ENCODE measurements at places on chromosomes 5 and 9.
A peak's percentile ranks its signal among the peaks of the same experiment; 100 is the strongest.

GRCh38 chr5:135343413-135343812 lies 55.6 kb downstream of the MACROH2A1 start:
- DNase-seq: no peak

DNA sequence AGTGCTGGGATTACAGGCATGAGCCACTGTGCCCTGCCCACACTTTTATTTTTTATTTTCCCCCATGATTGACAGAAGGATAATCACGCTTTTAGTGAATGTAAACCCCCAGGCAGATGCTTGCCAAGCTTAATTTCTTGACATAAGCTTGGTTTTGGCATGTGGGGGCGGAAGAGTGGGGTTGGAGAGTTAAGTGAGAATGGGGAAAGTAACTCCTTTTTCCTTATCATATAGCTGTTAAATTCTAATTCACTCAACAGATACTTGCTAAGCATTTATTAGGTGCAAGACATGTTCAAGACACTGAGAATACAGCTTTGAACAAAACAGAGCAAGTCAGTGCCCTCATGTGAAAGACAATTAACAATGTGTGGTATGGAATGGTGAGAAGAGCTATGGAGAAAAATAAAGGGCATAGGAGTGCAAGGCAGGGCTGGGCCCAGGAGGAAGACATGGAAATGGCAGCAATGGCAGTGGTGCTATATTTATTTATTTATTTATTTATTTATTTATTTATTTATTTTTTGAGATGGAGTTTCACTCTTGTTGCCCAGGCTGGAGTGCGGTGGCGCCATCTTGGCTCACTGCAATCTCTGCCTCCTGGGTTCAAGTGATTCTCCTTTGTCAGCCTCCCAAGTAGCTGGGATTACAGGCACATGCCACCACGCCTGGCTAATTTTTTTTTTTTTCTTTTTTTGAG lies 2.2 kb downstream of the SLC26A2 start:
- no peak for DNase-seq

DNA sequence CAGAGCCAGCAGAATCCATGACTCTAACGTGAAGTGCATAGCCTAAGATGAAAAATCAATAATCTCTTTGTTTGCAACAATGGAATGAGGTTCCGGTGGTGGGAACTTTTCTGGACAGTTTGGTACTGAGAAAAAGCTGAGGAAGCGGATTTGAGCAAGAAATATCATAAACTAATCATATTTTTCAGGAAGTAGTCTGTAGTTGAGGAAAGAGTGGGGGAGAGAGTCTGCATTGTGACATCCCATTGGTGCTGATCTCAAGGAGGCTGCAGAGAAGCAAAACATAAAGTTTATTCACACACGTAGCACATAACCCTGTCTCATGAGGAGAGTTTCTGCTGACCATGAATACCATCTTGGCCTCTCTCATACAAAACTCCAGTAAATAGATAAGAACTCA lies 15.8 kb upstream of the FCHO2 start:
- no peak for DNase-seq

GRCh38 chr9:13033959-13034693 lies 245.4 kb downstream of the MPDZ start:
- DNase-seq: no peak

DNA sequence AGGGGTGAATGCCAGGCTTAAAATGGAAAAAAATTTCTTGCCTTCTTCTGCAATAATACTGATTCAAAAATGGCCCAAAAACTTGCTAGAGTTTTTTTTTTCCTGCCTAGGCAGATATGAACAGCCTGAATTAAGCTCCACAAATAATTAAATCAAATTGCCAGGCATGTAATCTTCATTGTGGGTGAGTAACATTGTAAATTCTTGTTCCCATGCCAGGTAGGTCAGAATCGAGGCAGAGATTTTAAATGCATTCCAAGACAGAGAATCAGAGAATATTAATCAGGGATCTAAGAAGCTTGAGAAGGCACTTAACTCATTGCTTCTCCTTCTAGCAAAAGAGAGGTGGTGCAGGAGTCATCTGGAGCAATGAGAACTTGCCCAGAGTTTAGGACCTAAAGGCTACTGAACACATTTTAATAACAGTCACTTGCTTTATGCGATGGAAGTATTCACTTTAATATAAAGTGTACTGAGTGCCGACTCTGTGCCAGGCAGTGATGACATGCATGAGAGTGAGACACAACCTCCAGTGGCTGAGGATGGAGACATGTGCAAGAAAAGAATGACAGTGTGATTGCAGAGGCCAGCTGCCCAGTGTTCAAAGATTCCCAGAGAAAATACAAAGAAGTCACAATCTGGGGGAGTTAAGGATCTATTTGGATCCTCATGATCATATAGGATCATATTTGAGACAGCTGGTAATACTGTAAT lies 102.3 kb downstream of the APBA1 start:
- no peak for DNase-seq

DNA sequence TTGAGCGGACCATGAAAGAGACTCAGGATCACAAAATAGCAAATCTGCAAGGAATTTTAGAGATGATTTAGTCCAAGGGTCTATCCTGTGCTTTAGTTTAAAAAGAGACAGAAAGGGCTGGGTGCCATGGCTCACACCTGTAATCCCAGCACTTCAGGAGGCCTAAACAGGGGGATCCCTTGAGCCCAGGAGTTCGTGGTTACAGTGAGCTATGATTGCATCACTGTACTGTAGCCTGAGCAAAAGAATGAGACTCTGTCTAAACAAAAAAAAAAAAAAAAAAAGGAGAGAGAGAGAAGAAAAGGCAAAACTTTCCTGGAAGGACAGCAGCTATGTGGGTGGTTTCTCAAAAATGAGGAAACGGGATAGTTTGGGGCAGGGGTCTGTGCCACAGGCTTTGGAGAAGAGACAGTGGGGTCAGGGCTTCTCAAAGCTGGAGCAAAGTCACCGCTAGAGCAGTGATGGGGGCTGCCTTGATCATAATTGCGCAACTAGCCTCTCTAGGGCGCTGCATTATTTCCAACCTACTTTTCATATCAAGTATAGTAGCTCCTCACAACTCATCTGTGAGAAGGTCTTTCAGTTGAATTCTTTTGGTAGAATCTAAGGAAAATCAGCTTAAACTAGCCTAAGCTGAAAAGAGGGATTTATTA lies 8.5 kb upstream of the ANKH start:
- no peak for DNase-seq

DNA sequence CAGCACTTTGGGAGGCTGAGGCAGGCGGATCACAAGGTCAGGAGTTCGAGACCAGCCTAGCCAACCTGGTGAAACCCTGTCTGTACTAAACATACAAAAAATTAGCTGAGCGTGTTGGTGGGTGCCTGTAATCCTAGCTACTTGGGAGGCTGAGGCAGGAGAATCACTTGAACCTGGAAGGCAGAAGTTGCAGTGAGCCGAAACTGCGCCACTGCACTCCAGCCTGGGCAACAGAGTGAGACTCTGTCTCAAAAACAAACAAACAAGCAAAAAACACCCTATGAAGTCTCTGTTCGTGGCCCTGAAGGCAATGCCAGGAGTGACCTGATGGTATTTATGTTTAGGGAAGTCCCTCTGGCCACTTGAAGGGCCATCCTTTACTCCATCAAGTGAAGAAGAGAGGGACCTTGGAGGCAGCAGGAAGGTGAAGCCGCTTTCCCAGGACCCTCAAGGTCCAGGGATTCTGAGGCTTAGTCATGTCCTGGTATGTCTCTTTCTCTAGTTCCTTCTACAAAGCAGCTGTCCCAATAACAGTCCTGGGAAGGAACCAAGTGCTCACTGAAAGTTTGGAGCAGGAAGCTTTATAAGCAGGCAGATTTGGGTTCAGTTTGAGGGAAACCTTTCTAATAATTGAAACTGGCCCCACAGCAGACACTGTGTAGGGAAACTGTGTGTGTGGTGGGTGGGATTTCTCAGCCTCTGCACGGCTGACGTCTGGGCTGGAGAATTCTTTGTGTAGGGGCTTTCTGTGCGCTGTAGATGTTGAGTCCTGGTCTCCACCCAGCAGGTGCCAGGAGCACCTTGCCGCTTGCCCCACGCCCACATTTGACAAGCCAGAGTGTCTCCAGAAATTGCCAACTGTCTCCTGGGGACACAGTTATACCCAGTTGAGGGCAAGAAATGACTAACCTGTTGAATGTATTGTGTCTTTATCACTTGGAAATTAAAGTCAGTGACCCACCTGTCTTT lies 12.5 kb downstream of the PHF2 start:
- no peak for DNase-seq

DNA sequence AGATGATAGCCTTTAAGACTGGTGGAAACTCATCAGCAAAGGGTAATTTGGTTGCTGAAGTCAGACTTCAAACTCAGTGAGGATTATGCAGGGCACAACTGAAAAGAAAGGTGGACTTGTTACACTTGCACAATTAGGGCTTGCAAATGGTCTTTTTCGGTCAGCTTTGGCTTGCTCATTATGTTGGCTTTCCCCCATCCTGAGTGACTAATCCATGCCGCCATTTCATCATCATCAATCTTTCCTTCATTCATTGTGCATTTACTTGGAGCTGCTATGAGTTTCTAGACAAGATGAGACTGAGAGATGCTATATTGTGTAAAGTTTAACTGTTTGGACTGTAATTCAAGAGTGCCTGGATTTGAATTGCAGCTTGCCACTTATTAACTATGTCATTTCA lies 134.8 kb upstream of the PPP1R2B start:
- no peak for DNase-seq

- DNase-seq: no peak
Observed at GRCh38 chr9:110125207-110125751, 82.7 kb downstream of the C9orf152 start.

- DNase-seq: no peak
Observed at GRCh38 chr9:87510252-87510683, 12.6 kb downstream of the DAPK1 start.

GRCh38 chr5:150036513-150036912 lies 36.0 kb downstream of the HMGXB3 start:
- DNase-seq: no peak

- DNase-seq: no peak
Observed at GRCh38 chr5:138038826-138039225, 5.9 kb upstream of the FAM13B start.

DNA sequence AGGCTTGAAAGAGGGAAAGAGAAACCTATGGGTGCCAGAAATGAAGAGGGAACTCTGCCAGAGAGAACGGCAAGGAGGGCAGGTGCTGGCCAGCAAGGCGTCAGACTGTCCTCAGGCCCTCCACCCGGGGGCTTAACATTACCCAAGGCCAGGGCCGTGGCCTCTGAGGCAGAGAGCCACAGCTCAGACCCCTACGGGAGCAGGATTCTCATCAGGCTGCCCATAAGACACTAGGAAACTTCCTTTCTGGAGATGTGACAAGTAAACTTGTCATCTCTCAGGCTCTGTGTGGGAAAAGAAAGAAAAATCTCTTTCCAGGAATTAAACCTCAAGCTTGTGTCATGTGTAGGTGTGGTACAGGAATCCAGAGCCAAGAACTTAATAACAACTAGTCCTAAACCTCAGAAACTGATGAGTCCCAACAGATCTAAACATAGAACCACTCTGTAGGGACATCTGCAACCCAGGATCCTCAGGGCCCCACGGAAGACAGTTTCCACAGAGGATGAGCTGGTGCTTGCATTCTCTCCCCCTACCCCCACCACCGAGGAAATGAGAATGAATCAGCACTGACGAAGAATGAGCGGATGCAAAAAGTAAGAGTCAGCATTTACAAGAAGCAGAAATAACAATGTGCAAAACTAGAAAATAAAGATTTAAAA lies 74.3 kb downstream of the DCP2 start:
- DNase-seq: no peak

DNA sequence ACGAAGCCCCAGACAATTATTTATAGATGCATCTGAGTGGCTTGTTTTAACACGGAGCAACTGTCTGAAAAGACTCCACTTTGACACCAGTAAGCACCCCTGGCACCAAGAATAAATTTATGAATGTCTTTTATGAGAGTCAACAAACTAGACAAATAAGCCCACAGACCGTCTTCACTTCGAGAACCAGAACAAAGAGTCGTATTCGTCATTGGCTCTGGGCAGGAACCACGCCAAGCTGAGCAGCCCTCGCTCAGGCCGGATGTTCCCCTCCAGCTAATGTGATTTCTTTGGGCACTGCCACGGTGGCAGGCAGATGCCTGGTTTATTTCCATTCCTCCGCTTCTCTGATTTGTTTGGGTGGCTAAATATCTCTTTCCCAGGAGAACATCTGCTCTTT lies 91.9 kb upstream of the STC2 start:
- DNase-seq: no peak

GRCh38 chr5:72034770-72035169 lies 72.5 kb upstream of the MAP1B start:
- DNase-seq: no peak

- no peak for DNase-seq
Observed at GRCh38 chr9:99085949-99086948, 18.7 kb upstream of the TGFBR1 start.

- no peak for DNase-seq
Observed at GRCh38 chr9:70600506-70600905, 186.0 kb upstream of the KLF9 start.

- no peak for DNase-seq
Observed at GRCh38 chr9:89648247-89649000, 43.6 kb downstream of the GADD45G start.

- no peak for DNase-seq
Observed at GRCh38 chr5:146766013-146766412, 112.5 kb downstream of the PPP2R2B start.

- no peak for DNase-seq
Observed at GRCh38 chr5:174234388-174234787, 188.9 kb downstream of the NSG2 start.

DNA sequence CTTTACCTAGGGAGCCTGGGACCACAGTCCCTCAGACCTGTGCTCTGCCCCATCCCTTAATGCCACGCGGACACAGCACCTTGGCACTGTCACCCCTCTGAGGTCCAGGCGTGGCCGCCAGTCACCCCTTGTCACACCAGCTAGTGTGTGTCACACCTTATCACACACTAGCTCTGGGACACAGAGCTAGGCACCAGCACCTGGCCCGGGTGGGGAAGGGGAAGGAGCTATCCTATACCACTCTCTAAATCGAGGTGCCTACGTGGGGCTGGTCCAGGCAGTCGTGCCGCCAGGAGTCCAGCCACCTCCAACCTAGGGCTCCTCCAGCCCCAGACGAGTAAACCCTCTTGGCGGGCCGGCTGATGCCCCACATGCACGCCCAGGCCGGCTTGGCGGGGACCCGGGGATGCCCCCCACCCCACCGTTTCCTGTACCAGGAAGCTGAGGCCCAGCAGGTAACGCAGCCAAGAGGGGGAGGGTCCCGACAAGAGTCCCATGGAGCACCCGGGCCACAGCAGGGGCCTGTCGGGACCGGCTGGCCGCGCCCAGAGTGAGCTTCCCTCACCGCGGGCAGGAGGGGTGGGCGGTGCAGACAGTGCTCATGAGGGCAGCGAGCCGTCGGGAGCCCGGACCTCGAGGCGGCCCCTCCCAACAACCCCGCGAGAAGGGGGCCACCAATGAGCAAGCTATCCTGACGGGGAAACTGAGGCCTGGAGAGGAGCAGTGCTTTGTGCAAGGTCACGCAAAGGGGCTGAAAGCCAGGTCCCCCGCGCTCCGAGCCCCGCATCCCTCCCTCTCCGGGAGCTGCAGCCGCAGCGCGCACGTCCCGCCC lies 550 bp downstream of the CORO2A start:
- DNase-seq: peak; percentile 12
